Stimulated activated CD4-positive, alpha-beta T cell treated with anti-CD3 and anti-CD28 coated beads, Interleukin-4, amount 100 ng/mL, for 48 hours (primary cell): ENCODE measurements at places on chromosomes 16 and 17.

GRCh38 chr17:36703860-36704266 lies 102.5 kb downstream of the MRM1 start:
- peak; percentile 66 for DNase-seq

DNA sequence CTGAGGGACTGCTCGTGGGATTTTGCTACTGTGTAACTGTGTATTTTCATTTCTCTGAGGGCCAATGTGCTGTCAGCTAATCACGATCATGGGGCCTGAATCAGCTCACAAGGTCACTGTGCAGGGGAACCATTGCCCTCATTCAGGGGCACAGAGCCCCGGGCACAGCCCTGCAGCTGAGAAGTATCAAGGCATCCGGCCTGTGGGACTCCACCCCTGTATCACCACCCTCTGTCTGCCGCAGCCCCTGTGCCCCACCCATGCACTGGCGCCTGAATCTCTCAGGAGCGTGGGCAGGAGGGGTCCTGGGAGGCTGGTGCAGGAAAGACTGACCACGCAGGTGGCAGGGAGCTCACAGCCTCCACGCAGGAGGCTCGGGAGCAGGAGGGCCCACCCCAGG lies 43.4 kb upstream of the RASD1 start:
- DNase-seq: no peak

- DNase-seq: no peak
Measured at GRCh38 chr16:52603015-52603414, 56.1 kb upstream of the TOX3 start.

- no peak for DNase-seq
Measured at GRCh38 chr16:15604460-15605440, 38.2 kb downstream of the MARF1 start.

GRCh38 chr16:49594153-49594552 lies 220.5 kb downstream of the C16orf78 start:
- DNase-seq: no peak

GRCh38 chr17:60941028-60941427 lies 263.4 kb downstream of the BCAS3 start:
- DNase-seq: no peak

DNA sequence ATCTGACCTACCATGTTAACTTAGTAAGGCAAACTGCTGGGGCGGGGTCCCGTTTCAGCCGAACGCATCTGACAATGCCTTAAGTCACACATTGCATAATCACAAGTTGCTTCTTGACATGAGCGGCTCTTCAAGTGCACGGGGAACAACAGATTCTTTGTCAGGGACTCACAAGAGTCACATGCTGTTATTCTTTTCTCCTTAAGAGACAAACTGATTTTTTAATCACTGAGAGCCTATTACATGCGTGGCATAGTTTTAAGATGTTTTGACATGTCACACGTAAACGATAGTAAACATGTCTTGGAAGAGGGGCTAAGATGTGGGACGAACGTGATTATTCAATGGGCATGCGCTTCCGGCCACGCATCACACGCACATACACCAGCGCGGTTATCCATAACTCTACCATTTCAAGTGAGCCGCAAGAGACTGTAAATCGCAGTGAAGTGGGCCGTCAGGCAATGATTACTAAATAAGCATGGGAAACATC lies 63.4 kb downstream of the ADCY9 start:
- DNase-seq: no peak

GRCh38 chr17:78611607-78612006 lies 34.4 kb upstream of the DNAH17 start:
- no peak for DNase-seq

GRCh38 chr17:72683506-72684404 lies 408.7 kb downstream of the SLC39A11 start:
- DNase-seq: no peak

GRCh38 chr16:75565640-75566039 lies 539 bp upstream of the GABARAPL2 start:
- DNase-seq: no peak

DNA sequence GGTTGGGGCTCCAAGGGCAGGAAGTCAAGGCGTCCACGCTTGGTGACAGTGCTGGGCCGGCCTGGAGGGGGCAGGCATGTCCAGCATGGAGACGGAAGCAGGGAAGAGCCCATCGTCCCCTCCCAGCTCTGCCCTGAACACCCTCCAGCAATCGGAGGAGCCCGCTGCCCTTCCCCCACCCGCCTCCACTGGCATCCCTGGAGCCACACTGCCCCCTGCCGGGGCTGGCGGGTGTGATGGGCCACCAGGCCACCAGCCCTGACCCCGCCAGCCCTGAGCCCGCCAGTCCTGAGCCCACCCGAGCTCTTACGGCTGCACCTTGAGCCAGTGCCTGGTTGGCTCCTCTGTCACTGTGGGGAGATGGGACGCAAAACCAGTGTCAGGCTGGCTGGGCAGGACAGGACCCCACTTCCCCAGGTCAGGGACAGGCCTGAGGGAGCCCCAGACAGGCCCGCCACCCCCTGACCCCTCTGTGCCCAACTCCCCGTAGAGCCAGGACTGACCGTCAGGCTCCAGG lies 4.1 kb upstream of the CDH15 start:
- DNase-seq: peak; percentile 82

- DNase-seq: no peak
Measured at GRCh38 chr16:87470332-87470731, 22.5 kb downstream of the ZCCHC14 start.

GRCh38 chr16:57865746-57866528 lies 63.6 kb upstream of the KIFC3 start:
- DNase-seq: no peak

- DNase-seq: no peak
Measured at GRCh38 chr16:72013888-72014581, 5.5 kb downstream of the DHODH start.

DNA sequence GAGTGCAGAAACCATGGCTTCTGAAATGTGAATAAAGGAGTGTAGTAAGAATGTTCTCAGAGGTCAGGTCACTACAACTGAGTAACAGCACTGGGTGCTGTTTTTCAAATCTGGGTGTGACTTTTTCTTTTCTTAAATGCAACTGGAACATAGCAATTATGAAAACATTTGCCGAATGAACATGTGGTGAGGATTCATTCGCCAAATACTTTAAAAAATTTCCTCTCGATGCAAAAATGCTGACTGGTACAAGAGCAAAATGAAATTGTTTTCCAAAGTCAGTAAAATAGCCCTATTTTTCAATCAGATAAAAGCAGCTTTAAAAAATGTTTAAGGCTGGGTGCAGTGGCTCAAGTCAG lies 18.6 kb downstream of the ZDHHC7 start:
- DNase-seq: no peak

DNA sequence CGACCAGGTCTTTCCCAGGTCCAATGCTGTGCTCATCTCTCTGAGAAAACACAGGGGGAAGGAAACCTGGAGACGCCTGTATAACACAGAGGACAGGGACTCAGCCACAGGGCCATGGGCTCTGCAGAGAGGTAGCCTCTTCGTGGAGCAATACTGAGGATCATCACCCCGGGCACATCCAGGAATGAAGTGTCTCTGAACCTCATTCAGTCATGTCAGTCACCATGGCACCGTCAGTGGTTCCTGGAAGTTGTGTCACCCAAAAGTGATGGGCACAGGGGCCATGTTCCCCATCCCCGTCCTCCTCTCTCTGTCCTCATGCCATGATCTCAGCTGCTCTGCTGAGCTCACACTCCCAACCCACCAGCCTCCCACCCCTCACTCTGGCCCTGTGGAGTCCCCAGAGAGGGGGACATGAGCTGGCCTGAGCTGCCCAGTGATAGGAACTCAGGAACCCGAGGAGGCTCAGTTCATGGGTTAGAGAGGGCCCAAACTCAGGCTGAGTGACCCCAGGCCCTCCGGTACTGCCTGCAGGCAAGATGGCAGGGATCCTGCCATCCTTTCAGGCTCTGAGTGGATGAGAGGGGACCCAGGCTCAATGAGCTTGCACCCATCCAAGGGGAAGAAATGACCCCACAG lies 53.4 kb downstream of the PITPNM3 start:
- no peak for DNase-seq

DNA sequence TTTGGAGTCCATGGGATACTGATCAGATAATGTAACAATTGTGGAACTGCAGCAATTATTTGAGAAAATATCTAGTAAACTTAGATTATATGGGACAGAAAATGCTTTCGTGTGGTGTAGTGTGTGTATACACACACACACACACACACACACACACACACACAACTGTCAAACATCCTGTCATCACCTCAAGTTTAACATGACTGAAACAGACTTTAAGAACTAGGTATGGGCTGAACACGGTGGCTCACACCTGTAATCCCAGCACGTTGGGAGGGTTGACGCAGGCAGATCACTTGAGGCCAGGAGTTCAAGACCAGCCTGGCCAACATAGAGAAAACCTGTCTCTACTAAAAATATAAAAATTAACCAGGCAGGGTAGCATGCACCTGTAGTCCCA lies 544 bp upstream of the EVI2A start:
- DNase-seq: no peak

DNA sequence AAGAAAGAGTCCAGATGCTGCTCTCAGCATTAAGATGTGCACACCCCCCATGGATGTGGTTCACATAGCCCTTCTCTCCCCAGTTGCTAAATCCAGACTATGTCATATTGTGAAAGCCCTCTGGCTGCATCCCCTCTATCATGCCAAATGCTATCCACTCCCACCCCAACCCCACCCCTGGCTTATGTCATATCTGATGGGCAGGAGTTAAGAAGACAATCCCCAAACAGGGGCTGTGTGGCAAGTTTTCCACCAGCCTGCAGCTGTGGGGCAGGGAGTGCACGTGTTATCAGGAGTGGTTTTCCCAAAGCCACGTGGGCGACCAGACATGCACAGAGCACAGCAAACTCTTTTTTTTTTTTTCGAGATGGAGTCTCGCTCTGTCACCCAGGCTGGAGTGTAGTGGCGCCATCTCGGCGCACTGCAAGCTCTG lies 10.0 kb downstream of the FAM117A start:
- no peak for DNase-seq

GRCh38 chr17:6079155-6079888 lies 9.1 kb downstream of the WSCD1 start:
- no peak for DNase-seq

- DNase-seq: no peak
Measured at GRCh38 chr17:32783602-32784001, 93.3 kb downstream of the MYO1D start.

DNA sequence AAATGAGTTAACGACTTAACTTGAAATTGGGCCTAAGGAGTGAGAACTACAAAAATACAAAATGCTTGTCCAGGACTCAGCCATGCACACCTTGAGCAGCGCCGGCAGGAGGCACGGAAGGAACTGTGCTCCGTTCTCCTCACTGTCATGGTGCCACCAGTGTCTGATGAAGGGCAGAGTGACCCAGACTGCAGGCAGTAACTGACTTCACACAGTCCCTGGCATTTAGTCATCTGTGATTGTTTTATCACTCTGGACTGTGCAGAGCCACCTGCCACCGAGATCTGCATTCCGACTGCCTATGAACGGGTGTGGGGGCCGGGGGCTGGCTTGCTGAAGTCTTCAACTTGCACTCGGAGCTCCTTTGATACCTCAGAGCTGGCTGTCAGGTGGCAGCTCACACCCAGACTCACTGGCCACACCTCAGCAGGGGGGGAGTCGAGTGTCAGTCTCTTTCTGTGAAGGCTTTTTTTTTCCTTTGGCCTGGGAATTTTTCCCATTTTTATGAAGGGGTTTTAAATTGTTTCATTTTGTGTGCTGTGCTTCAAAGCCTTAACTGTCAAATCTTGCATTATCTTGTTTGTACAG lies 20.2 kb upstream of the ENDOV start:
- no peak for DNase-seq

- no peak for DNase-seq
Measured at GRCh38 chr16:47577029-47577428, 115.9 kb downstream of the PHKB start.

GRCh38 chr17:56608944-56609343 lies 15.4 kb downstream of the NOG start:
- no peak for DNase-seq

DNA sequence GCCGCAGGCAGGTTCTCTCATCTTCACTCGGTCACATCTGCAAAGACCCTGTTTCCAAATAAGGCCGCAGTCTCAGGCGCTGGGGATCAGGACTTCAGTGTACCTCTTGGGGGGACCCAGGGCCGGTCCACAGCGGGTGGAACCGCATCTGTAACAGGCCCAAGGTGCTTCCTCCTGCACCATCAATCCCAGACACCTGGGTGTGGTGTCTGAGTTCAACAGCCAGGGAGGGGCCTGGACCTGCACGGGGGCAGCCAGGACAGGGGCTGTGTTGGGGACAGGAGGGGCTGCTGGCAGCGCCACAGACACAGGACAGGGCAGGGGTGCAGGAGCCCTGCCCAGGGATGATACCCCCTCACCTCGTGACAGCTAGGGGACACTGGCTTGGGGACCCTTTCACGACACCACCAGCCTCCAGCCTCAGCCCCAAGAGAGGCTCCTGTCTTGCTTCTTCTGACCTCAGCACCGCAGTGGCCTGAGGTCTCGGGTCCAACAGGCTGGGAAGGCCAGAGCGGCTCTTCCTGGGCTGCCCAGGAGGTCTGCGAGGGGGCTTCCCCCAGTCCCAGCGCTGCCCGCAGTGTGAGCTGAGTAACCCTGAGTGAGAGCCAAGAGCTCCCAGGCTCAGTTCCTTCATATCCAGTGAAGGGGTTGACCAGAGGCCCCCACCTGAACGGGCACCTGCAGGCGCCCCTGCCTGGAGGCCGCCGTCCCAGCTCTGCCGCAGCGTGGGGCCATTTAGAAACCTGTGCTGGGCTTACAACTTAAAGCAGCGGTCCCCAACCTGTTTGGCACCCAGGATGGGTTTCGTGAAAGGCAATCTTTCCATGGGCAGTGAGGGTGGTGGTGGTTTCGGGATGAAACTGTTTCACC lies 30.7 kb upstream of the BAHCC1 start:
- no peak for DNase-seq

DNA sequence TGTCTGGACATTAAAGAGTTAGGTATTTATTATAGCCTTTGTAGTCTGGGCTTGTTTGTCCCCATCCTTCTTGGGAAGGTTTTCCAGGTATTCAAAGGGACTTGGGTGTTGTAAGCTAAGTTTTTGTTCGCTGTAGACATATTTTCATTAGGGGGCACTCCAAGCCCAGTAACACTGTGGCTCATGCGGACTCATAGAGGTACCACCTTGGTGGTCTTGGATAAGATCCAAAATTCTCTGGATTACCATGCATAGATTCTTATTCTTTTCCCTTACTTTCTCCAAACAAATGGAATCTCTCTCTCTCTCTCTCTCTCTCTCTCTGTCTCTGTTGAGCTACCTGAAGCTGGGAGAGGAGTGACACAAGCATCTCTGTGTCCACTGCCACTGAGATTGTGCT lies 48.9 kb downstream of the ERCC4 start:
- DNase-seq: no peak

- DNase-seq: no peak
Measured at GRCh38 chr17:36674278-36674650, 72.9 kb downstream of the MRM1 start.
